ENCODE measurements at places on chromosomes 2 and 18.

- DNase-seq, result no peak
Measured at GRCh38 chr2:150063432-150063889, 424.0 kb downstream of the RND3 start.

GRCh38 chr2:166106431-166107015 is 21.3 kb downstream of the SCN1A start:
- no peak for DNase-seq

- DNase-seq, result no peak
Measured at GRCh38 chr2:232349946-232350635, 28.5 kb upstream of the ALPP start.

GRCh38 chr2:62440281-62440946 is 65.6 kb downstream of the TMEM17 start:
- no peak for DNase-seq

- DNase-seq, result no peak
Measured at GRCh38 chr2:180219491-180219890, 212.4 kb upstream of the CWC22 start.

DNA sequence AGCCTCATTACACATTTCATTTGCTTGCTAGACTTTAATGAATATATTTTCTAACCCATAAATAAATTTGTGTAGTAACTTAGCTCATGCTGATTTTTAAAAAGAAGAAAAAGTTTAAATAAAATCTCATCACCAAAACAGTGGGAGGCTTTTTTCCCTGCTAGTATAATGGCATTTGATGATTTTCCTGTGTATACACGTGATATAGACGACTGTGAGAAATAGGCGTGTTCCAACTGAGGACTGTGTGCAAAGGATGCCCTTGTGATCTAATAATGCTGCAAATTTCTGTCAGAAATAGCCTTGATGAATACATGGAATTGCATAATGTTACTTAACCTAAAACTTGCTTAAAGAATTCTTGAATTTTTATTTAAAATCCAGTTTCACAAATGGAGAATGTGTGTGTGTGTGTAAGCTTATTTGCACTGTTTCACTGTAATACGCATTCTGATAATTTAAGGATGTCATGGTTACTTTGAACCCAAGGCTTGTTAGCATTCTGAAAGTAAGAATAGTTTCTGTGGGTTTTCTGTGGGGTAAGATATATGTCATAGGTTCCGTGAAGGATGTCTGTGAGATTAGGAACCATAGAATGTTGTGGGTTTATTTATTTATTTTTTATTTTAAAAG is 178.0 kb downstream of the DLGAP1 start:
- DNase-seq, result no peak

- no peak for DNase-seq
Measured at GRCh38 chr2:239789711-239790110, 235.4 kb downstream of the NDUFA10 start.

DNA sequence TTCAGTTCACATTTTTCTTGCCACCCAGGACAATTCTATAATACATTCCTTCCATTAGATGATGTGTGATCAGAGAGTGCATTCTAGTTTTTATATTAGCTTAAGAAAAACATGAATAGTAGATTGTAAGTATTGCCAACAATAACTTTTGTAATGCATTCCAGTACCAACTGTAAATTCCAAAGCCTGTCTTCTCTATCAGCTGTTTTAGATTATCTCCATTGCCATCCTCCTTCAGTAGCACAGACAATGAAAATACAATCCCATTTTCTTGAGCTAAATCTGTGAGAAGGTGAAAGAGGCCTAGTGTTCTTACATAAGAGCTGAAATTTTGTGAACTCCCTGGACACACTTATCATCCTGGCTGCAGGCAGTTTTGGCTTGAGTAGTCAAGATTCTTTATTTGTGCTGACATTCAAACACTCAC is 103.9 kb downstream of the CCBE1 start:
- no peak for DNase-seq

DNA sequence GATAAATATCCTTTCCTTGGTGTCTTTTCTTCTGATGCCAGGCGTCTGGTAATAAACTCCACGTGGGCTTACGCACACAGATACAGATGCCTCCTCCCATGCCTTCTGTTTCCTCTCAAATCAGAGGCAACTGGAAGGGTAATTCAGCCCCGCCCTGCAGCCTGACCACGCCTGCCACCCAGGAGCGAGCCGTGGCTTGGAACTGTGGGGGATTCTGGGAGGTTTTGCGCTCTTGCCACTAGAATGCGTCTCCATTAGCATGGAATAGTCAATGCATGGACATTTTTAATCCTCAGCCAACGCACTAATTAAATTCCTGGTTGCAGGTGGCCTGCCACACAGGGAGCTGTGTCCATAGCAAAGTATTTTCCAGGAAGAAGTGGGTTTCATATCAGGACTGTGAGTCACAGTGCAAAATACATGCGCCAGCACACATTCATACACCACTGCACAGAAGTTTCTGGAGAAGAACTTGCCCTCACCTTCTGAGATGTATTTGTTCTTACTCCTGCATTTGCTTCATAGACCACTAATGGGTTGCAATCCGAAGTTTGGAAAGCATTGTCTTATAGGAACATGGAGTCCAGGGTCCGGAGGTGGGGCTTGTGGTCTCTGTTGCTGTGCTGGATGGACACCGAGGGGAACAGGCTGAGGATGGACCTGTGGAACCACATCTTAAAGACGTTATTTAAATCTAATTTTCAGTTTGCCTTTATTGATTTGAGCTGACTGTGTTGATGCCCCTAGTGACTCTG is 151.4 kb downstream of the LDLRAD4 start:
- DNase-seq, result peak; percentile 87

DNA sequence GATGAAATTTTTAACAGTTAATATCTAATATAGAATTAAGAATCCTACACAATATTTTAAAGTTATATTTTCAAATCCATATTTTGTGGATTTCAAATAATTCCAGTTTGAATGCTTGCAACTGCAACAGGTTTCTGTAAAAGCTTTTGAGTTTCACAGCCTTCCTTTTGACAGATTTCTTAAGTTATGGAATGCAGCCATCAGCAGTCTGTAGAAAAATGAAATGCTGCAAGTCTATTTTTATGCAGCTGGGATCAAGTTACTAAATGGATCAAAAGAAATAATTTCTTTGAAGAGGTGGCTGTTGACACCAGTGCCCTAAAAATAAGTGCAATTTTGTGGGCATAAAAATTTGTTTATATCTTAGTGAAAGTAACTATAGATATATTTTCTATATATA is 657.2 kb downstream of the NRXN1 start:
- DNase-seq, result no peak

GRCh38 chr2:72293620-72294019 is 146.0 kb upstream of the CYP26B1 start:
- DNase-seq, result no peak

All from colonic mucosa (tissue), 4 donors.